GM03348 (cell line): ENCODE measurements at places on chromosomes 1 and 21.

- peak; percentile 94 for DNase-seq
Measured at GRCh38 chr1:167714098-167714438, 7.7 kb upstream of the MPZL1 start.

DNA sequence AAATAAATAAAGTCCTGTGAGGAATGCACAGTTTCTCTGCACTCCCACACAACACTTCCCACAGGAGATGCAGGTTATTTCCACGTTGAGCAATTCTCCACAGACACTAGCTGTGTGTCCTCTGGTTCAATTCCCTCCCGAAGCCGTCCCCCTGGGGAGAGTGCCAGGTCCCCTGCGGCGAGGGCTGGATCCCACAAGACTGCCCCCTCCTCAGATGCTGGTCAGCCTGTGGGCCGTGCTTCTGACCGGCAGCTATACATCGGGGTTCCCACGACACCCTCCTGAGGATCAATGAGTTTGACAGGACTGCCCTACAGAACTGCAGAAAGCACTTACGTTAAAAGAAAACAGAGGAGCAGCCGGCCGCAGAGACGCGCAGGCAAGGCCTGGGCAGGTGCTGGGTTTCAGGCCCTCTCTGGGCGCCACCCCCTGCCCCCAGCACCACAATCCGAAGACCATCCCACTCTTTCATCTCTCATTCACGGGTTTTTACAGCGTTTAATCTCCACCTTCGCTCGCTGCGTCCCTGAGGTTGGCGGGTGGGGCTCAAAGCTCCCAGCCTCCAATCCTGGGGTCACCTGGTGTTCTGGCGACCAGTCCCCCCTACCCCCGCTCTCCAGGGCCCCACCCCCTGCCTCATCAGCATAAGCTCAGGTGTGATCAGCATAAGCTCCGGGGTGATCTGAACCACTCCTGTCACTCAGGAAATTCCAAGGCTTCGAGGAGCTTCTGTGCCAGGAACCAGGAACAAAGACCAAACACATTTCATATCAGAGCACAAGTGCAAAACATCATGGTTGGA, 9.3 kb downstream of the SLC35E2B start:
- DNase-seq: no peak

DNA sequence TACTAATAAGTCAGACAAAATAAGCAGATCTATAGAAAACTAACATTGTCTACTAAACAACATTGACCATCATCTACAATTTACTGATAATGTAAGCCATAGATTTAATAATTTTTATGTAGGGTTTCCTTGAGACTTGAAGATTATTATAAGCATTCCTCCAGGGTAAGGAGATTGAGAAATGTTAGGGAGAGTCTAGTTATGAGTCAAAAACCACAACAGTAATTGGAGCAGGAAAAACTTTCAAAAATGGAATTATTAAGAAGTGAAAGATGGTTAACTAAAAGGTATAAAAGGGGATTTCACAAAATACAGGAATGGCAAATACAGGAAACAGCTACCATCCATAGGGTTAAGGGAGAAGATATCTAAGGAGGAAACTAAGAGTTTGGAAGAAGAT, 12.4 kb upstream of the UHMK1 start:
- DNase-seq: peak; percentile 64

DNA sequence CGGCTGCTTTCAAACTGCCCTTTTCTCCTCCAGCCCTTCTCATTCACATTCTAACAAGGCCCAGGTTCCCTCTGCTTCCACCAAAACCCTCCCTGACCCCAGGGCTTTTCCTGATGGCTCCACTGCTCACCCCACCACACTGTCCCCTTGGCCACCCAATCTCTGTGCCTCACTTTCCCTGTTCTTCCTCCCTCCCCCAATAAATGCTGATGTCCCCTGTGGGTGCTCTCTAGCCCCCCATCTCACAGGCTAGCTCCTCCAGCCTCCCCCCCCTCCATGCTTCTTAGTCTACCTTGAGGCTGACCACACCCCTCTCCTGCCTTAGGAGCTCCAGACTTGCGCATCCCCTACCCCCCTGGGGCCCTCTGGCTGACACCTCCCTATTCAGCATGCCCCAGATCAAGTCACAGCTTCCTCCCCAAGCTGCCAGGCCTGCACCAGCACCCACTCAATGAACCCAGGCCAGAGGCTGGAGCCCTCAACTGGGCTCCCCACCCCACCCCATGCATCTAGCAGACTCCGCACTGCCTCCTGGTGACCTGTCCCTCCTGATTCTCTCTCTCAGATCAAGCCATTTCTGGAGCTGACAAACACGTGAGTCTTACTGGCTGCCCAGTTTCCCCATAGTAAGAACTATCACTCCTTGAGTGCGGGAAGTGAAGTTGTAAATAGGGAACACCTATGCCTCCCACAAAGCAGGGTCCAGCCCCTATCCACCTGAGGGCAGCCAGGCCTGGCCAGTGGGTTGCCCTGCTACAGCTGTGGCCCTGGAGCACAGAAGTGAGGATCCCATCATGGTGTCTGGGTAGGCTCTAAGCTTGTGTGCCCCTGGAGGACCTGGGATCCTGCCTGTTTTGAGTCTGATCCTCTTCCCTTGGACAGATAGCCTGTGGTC, 117.9 kb downstream of the DMRTB1 start:
- no peak for DNase-seq

GRCh38 chr1:23869051-23869450, 961 bp upstream of the FUCA1 start:
- no peak for DNase-seq

DNA sequence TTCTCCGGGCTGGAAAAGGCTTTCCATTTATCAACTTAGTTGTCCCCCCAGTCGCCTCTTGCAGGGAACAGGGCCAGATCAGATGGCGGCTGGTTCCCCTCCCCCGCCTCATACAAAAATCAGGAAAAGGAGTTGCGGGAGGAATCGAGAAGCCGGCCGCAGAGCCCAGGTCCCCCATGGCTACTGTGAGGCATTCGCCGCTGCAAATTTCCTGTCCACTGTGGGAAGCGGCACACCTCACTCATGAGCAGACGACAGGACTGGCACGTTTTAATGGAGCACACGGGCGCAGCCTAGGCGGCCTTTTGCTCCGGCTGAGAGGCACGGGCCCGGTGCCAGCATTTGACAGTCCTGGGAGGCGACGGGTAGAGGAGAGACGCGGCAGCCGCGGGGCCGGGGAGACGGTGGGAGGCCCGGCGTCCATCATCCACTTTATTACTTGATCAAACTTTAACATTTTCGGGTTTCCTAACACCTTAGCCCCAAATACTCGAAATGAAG, 1.1 kb downstream of the GNG4 start:
- peak; percentile 16 for DNase-seq

- DNase-seq: no peak
Measured at GRCh38 chr21:45372732-45373355, 32.1 kb upstream of the COL18A1 start.

GRCh38 chr1:89528382-89528780, 3.8 kb downstream of the LRRC8B start:
- no peak for DNase-seq

DNA sequence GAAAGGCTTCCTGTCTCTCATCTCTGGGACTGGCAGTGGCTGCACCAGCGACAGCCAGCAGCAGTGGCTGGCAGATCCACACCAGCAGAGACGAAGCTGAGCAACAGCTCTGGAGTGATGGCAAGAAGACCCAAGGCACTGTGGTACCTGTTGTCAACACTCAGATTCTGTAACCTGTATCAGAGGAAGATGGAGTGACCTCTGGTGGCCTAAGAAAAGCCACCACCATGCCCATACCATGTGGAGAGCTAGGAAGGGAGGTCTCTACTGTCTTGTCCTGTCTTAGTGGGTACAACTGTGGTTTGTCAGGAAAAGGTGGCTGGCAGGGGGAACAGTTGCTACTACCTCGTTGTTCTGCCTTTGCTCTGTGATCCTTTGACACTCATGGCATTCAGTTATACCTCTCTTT, 22.5 kb upstream of the RHBDL2 start:
- no peak for DNase-seq

DNA sequence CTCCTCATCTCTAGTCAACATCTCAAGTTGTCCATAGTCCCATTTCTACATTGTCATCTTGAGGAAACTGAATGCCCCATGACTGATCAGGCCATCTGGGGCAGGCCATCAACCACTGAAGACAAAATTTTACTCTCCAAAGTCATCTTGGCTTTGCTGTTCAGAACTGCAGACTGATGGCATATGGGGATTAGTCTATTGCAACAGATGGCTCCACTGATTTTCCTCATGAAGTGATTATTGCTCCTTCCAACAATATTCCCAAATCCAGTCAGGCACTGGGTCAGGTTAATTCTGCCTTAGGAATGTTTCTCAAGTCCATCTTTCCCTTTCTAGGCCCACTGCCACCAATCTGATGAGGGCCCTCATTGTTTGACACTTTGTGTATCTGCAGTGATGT, 101.7 kb downstream of the ESRRG start:
- no peak for DNase-seq

DNA sequence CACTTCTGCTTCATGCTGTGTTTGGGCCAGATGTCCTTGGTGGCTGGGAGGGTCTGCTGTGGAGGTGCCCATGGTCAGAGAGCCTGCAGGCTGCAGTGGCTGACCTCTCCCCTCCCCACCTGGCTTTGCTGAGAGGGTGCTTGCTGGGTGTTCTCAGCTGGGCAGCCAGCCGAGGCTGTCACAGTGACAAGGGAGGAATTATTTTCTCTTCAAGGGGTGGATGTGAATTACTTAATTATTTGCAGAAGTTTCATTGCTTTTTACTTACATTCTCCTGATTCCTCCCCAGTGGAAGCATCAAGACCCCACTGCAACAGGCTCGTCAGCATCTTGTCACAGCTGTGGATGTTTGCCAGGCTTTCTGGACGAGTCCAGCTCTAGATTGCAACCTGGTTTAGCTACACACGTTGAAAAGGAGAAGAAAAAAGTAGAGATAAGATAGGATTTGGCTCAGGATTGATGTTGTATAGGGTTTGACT, 70.3 kb downstream of the GALNT2 start:
- no peak for DNase-seq
